ENCODE measurements at places on chromosomes 16 and 17. TPM values are rescaled to one million over a fixed set of nuclear protein-coding genes. Genes with fewer than 3 reads are reported as not detected.

Gene ZNF423
- under 0.01 TPM for total RNA-seq

Gene VTN
- 0.18 TPM for total RNA-seq

Gene BCL6B
- total RNA-seq, result not detected

Gene IL34
- 1.3 TPM for total RNA-seq

Measured in IMR-90 (cell line).